ENCODE measurements at places on chromosomes 4 and X.

- DNase-seq = peak; percentile 55
Observed at GRCh38 chrX:2703991-2704369, 12.9 kb downstream of the CD99 start.

DNA sequence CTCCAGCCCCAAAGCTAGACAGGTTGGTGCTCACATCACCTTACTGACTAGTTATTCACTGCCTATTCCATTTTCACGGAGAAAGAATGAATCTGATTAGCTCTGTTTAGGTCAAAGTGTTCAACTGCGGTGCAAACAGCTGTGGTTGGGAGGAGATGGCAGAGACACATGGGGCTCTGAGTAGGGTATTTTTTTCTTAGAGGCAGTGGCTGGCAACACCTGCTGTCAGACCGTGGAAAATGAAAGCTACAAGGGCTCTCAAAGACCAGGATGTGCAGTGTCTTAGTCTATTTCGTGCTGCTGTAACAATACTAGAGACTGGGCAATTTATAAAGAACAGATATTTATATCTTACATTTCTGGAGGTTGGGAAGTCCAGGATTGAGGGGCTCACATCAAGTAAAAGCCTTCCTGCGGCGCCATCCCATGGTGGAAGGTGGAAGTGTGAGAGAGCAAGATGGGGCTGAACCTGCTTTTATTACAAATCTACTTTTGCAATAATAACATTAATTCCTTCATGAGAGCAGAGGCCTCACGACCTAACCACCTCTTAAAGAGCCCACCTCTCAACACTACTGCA is 10.6 kb downstream of the NYX start:
- no peak for DNase-seq

DNA sequence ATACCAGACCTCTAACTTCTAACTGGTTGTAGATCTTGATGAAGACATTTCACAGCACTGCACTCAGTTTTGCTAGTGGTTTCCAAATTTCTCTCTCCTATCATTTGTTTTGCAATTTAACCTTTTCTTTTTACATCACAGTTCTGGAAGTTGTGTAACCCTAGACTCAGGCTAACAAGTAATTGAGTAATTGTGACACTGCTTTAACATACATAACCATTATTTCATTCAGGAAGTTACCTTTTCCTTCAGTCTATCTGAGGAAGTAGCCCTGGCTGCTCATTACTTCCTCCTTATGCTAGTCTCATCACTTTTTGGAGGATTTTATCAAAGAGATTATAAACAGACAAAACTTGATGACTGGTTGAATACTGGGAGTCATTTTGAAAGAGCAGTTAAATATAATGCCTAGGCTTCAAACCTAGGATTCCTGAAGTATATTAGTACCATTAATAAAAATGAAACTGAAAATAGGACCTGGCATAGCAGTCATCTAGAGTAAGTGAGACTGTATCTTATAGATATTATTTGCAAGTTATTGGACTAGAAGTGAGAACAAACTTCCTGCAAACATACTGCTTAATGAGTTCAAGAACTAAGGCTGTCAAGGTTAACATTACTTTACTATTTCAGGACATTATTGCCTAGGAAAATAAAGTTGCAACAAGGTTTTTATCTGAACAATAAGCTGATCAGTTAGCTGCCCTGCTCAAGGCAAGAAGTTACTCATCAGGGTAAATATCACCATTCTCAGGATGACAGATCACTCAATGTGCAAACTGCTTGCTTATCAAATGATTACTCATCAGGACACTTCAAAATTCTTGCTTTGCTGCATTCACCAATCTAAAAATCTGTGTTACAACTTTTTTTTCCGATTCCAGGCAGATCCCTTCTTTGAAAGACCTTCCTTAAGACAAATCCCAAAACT is 25.6 kb upstream of the TEX13C start:
- DNase-seq = no peak

GRCh38 chr4:74475091-74475800 is 30.3 kb downstream of the AREG start:
- DNase-seq = peak; percentile 63

DNA sequence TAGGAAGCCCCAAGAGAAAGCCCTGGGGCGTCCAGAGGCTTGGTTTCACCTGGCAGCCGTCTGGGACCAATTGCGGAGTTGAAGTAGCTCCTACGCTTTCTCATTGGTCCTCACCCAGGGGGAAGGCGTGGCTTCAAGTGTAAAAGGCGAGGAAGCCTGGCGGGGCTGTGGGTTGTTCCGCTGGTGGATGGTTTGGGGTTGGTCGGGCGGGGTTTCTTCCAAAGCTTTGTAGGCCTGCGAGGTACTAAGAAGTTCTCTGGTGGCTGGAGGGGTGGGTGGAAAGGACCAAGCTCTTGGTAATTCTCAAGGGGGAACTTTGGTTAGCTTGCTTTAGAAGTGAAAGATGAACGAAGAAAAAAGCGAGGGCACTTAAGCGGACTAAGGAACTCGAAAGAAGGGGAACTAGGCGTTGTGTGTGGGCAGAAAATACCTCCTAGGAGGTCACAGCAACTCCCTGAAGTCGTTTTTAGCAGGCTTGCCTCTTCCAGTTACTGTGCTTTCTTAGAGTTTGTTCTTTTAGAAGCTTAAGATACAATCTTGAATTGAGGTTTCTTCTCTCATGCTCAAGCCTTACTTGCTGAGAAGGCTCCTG is 36.6 kb downstream of the CCNG2 start:
- DNase-seq = peak; percentile 75

GRCh38 chr4:42478509-42478908 is 81.2 kb downstream of the SHISA3 start:
- DNase-seq = no peak

- DNase-seq = no peak
Observed at GRCh38 chr4:158782551-158783360, 13.9 kb downstream of the FNIP2 start.

DNA sequence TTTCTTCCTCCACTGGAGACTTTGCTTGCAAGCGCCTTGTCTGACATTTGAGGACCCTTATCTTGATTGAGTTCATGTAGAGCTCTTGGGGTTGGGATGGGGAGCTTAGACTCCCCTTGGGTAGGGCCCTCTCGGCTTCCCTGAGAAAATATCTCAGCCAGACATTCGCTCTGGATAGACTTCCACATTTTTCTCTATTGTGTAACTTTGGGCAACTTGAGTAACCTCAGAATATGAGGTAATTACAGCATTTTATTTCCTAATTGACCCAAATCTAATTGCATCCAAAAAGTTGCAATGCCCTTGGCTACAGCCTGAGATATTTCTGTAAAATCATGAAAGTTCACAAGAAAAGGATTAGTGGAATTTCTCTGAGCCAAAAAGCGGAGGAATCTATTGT is 102.8 kb upstream of the MXRA5 start:
- no peak for DNase-seq

GRCh38 chr4:168037676-168038075 is 54.7 kb upstream of the ANXA10 start:
- DNase-seq = no peak
